ENCODE measurements at places on chromosomes 3 and 15.
A peak's percentile ranks its signal among the peaks of the same experiment; 100 is the strongest.

- no peak for DNase-seq
Measured at GRCh38 chr3:105518203-105518602, 151.5 kb downstream of the ALCAM start.

GRCh38 chr15:84979651-84980050 is 2.0 kb upstream of the PDE8A start:
- DNase-seq = no peak

DNA sequence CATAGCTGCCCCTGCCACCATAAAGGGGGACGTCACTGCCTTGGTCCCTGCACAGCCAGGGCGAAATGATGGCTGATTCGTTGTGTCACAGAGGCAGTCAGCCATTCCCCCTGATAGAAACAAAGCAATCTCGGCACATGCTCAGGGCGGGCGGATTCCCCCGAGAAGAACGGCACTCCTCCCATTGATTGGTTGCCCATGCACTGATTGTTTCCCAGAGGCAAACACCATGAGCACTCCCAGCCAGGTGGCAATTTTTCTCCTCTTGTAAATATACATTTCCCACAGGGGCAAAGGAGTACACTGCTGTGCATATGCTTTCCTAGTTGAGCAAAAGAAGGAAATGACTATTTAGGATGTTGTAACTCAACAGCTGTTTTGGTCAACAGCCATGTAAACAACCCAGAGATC is 56.5 kb downstream of the KY start:
- no peak for DNase-seq

DNA sequence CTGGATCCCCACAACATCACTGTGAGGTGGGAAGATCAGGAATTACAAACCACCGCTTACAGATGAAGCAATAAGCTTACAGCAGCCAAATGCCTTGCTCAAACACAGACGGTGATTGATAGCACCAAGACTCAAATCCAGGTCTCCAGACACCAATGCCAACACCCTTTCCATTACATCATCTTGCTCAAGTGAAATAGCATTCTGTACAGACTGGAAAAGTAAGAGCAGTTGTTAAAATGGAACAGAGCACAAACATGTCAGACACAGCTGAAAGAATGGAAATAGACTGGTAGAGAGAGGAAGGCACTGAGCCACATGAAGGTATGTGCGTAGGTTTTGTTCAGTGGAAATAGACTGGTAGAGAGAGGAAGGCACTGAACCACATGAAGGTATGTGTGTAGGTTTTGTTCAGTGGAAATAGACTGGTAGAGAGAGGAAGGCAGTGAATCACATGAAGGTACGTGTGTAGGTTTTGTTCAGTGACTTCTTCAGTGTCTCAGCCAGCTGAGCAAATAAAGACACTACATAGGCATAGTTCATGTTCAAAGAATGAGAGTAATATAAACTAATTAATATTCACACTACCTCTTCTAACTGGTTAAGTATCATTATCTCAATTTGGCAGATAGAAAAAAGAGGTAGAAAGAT is 15.6 kb downstream of the CLDN1 start:
- no peak for DNase-seq

- no peak for DNase-seq
Measured at GRCh38 chr3:78844307-78844706, 923.5 kb downstream of the ROBO1 start.

GRCh38 chr3:122770521-122771202 is 23.0 kb downstream of the HSPBAP1 start:
- DNase-seq = no peak

GRCh38 chr3:78736863-78737262 is 1030.9 kb downstream of the ROBO1 start:
- no peak for DNase-seq

DNA sequence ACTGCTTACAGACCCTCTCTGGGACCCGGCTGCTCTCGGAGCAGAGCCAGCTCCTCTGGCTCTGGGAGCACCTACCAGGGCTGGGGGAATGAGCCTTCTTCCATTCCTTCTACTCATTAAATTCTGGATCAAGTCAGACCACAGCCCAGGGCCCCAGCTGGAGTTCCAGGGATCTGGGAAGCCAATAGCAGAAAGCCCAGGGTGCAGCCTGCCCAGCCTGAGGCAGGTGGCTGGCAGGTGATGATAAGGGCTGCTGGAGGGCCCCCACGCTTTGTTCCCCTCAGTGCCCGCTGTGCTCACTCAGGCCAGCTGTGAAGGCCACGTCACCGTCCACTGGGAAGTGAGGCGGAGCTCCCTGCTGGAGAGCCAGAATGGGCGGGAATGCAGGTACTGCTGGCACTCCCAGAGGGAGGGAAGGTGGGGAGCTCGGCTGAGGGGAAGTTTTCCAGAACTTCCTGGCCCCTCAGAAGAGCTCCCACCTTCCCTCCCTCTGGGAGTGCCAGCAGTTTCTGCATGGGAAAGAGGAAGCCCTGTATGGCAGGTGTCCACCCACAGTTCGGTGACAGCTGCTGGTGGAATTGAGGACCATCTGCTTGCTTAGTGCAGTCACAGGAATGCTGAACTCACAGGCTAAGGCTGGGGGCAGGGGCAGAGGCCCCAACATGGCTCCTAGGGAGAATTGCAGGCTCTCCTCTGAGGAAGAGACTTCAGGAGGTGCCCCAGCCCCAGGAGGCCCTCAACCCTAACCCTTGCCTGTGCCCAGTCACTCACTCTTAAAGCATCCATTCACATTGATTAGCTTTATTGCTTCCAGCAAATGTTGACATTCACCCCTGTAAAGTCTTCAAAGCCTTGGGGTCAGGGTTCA is 12.6 kb upstream of the RTP3 start:
- DNase-seq = peak; percentile 79

DNA sequence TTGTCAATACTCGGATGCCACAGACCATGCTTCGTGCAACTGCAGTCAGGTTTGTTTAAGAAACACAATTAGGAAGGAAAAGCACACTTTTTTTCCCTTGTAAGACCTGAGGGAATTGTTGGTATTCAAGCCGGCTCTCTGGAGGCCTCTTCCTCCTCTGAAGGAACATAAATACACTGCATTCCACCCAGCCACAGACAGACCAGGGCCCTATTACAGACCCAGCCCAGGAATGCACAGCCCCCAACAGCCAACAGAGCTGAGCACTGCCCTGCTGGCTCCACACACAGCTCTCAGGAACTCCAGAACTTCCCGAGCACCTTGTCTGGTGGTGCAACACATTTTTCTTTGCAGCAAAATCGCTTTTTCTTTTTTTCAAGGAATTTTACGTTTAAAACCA is 488.7 kb upstream of the PROK2 start:
- no peak for DNase-seq

GRCh38 chr3:52030714-52031310 is 25.6 kb downstream of the DUSP7 start:
- no peak for DNase-seq

GRCh38 chr3:157129803-157130466 is 30.0 kb downstream of the CCNL1 start:
- peak; percentile 97 for DNase-seq

GRCh38 chr15:100941536-100941935 is 22.4 kb downstream of the LRRK1 start:
- DNase-seq = no peak

GRCh38 chr15:35306361-35306981 is 221.4 kb upstream of the NANOGP8 start:
- no peak for DNase-seq

GRCh38 chr15:62219799-62220198 is 54.7 kb upstream of the C2CD4B start:
- DNase-seq = no peak

DNA sequence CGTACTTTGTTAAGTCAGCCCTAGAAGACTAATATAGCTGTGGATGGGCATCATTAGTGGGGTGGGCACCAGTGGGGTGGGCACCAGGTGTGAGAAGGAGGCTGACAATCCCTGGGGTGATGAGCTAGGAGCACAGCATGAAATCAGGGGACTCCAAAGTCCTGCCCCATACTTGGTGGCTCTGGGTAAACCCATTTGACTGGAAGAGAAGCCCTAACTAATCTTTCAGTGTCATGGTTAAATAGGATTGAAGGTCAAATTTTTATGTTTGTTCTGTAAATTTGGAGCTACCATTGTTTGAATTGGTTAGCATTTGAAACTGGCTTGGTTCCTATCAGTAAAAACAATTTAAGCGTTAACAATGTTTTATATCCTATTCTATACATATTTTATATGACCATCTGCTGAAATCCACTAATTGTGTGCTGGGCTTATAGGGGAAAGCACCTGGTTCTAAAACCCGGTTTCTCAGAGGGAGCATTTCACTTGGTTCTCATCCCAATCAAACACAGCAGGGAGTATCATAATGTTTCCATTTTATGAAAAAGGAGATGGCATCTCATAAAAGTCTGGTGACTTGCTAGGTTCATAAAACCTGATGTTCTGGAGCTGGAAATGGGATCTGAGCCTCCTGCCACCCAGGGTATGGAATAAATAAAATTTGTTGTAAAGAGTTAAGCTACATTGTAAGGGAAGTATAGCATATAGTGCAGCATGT is 87.7 kb upstream of the HACD2 start:
- no peak for DNase-seq

- peak; percentile 26 for DNase-seq
Measured at GRCh38 chr3:125332504-125332903, 42.6 kb downstream of the ZNF148 start.

DNA sequence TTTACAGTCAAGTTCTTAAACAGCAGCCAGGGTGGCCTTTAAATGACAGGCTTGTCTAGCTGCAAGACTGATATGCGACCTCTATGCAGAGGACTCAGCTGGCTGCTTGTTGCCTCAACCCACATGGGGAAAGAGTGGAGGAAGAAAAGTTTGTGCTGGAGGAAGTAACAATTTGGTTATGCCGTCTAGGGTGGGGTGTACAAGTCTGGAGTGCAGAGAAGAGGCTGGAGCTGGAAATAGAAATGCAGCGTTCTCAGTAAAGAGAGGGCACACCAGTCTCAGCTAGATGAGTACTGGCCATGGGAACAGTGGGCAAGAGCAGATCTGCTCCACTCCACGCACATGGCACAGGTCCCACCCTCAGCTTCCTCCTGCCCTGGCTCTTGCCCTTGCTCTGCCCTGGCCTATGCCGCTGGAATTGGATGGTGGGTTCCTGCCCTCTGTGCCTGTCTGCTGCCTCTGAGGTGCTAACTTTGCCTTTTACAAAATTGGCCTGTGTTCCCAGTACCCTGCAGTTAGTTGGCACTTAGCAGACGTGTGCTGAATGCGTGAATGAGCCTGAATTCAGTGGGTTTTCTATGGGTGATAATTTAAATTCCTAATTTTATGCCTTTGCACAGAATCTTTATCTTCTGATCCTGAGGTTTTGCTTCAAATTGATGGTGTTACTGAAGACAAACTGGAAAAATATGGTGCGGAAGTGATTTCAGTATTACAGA is 59.7 kb upstream of the FURIN start:
- DNase-seq = no peak

DNA sequence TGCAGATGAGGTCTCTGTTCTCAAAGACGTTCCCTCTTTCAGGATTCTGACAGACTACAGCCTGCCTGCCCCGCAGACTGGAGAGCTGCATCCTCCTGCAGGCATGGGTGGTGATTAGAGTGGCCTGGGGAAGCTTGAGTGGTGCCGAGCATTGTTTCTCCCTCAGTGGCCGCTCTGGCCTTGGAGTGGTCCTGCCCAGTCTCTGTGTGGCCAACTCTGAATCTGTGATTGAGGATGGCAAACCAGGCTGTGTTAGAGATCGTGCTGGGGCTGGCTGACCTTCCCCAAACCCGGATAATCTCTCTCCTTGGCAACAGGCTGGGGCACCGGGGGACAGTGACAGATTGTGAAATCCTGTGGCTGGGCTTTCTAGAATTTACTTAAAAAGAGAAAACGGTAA is 11.0 kb upstream of the ADCY5 start:
- DNase-seq = no peak

- DNase-seq = no peak
Measured at GRCh38 chr15:55267401-55268175, 22.0 kb downstream of the RAB27A start.

GRCh38 chr3:152011812-152012735 is 138.6 kb downstream of the SUCNR1 start:
- no peak for DNase-seq

GRCh38 chr3:61807865-61808276 is 246.5 kb downstream of the PTPRG start:
- no peak for DNase-seq

GRCh38 chr3:118641608-118642007 is 393.0 kb downstream of the IGSF11 start:
- peak; percentile 5 for DNase-seq

- DNase-seq = no peak
Measured at GRCh38 chr3:72316501-72317279, 531.6 kb downstream of the SHQ1 start.

DNA sequence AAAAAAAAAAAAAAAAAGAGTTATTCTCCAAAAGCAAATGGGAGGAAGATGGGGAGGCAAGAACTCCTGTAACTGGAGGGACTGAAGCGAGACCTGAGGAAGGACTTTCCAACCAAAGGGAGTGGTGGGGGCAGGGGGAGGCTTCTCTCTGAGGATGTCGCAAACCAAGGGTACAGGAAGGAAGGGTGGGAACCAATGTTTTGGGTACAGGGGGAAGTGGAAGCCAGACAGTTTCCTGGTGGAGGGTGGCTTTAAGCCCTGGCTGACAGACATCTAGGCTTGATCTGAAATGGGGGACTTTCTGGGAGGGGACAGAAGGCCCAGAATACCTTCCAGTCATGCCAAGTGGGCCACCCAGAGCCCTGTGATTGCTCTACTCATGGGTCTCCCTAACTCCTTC is 27.0 kb downstream of the VIPR1 start:
- DNase-seq = no peak

DNA sequence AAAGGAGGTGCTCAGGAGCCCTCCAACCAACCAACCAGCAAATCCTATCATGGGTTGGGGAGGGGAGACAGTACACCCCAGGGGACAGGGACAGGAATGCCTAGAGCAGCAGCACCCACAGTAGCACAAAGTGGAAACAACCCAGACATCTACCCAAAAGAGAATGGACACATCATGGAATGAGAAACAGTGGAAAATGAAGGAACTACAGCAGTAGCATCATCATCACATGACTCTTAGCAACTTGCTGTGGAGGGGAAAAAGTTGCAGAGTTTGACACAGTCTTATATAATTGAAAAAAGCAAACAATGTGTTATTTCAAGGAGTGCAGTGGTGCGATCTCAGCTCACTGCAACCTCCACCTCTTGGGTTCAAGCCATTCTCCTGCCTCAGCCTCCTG is 11.0 kb downstream of the C3orf22 start:
- DNase-seq = no peak
